ENCODE measurements at places on chromosomes 11 and 22. TPM values are rescaled to one million over a fixed set of nuclear protein-coding genes. Genes with fewer than 3 reads are reported as not detected.
A peak's percentile ranks its signal among the peaks of the same experiment; 100 is the strongest.

The MEI1 gene
- 0.30 TPM for total RNA-seq

The CD248 gene
- 6.7 TPM for total RNA-seq

The CCDC179 gene
- total RNA-seq: not detected

DNA sequence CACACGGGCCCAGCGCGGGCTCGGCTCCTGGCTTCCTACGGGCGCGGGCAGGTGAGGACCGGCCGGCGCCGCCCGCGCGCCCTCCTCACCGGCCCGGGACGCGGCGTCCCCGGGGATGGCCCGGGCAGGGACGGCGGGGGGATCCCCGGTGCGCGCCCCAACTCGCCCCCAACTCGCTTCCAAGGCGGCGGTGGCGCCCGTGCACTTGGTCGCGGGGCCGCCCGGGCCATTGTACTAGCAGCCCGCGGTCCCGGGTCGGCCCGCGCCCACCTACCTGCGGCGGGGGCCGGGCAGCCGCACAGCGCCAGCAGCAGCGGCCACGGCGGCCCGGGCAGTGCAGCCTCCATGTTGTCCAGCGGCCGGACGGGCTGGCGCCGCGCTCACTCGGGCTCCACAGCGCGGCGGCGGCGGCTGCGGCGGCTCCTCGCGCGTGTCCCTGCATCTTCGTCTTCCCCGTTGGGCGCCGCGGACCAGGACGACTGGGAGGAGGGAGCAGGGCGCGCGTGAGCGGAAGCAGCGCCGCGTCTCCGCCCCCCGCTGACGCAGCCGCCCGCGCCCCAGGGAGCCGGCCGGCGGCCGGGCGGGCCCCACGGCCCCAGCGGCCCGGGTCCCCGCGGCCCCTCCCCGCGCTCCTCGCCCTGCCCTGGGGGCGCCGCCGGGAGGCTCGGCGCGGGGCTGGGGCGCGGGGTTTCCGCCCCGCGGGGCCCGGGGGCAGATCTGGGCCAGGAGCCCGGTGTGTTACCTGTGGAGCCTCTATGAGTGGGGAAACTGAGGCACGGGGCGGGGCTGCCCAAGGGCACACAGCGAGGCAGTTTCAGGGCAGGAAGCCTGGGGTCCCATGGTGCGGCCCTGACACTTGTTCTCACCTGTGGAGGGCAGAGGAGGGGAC, 159.3 kb upstream of the GRK3 start:
- peak overlapping the region; percentile 87 for H3K4me3 ChIP-seq
- no peaks in the 10 kb centered on the region for H3K27me3 ChIP-seq
- no peaks in the 10 kb centered on the region for H3K36me3 ChIP-seq
- peaks cover 29% of the 10 kb centered on the region for H3K4me1 ChIP-seq

DNA sequence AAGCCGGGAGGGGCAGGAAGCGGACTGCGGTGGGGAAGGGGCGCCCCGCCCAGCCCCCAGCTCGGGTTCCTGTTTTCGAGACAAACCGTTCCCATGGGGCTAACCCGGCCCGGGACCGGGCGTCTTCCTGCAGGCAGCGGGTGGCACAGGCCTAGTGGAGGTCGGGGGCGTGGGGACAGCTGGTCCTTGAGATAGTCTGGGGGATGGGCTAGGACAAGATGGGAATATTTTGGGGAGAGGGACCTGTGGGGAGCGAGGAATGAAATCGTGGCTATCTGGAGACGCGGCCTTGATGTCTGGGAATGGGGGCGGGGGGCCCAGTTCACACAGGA, 1.2 kb upstream of the RASGRP2 start:
- H3K4me1 ChIP-seq: peaks cover 52% of the 10 kb centered on the region
- H3K27me3 ChIP-seq: peaks cover 64% of the 10 kb centered on the region
- peak overlapping the region; percentile 95 for H3K27ac ChIP-seq

- no peak overlapping the region for H3K27ac ChIP-seq
- H3K27me3 ChIP-seq: no peaks in the 10 kb centered on the region
- H3K4me1 ChIP-seq: no peaks in the 10 kb centered on the region
Measured at GRCh38 chr11:104907521-104908185, 9.4 kb upstream of the CASP12 start.
